ENCODE measurements at places on chromosomes 12 and 14. TPM values are rescaled to one million over a fixed set of nuclear protein-coding genes. Genes with fewer than 3 reads are reported as not detected.

GRCh38 chr12:132399092-132400010 is 70.0 kb upstream of the GALNT9 start:
- no peak overlapping the region for H3K4me3 ChIP-seq
- DNase-seq: no peak
- H3K4me1 ChIP-seq: peaks cover 4% of the 10 kb centered on the region
- H3K36me3 ChIP-seq: no peaks in the 10 kb centered on the region

- H3K27ac ChIP-seq: no peak overlapping the region
- H3K27me3 ChIP-seq: no peaks in the 10 kb centered on the region
- peaks cover 33% of the 10 kb centered on the region for H3K4me1 ChIP-seq
These were observed 133.8 kb upstream of the FOXN3 start for GRCh38 chr14:89550821-89551220.

- no peaks in the 10 kb centered on the region for H3K4me1 ChIP-seq
- H3K36me3 ChIP-seq: no peaks in the 10 kb centered on the region
- no peak overlapping the region for H3K4me3 ChIP-seq
- DNase-seq: no peak
- H3K27me3 ChIP-seq: peaks cover 26% of the 10 kb centered on the region
- no peak overlapping the region for H3K27ac ChIP-seq
These were observed 6.8 kb upstream of the ASIC1 start for GRCh38 chr12:50050410-50051098.

TAS2R9 gene
- total RNA-seq: not detected

PDE3A gene
- not detected for total RNA-seq

Measured in natural killer cell treated with Interleukin-12 subunit alpha and Interleukin-12 subunit beta and Interleukin-15 and Interleukin-18, amount 100 ng/mL, for 72 hours (primary cell).